Liver (tissue), 10 donors: ENCODE measurements at places on chromosomes 3 and 15. TPM values are rescaled to one million over a fixed set of nuclear protein-coding genes. Genes with fewer than 3 reads are reported as not detected.

Gene UPK1B
- 0.09 TPM for polyA plus RNA-seq

Gene DPPA2
- not detected for polyA plus RNA-seq

GRCh38 chr3:114624571-114625181 lies 330.8 kb downstream of the TIGIT start:
- DNase-seq = peak; percentile 36
- no peaks in the 10 kb centered on the region for H3K36me3 ChIP-seq
- no peak overlapping the region for H3K4me3 ChIP-seq
- H3K27ac ChIP-seq = peak overlapping the region; percentile 93
- no peaks in the 10 kb centered on the region for H3K27me3 ChIP-seq

DNA sequence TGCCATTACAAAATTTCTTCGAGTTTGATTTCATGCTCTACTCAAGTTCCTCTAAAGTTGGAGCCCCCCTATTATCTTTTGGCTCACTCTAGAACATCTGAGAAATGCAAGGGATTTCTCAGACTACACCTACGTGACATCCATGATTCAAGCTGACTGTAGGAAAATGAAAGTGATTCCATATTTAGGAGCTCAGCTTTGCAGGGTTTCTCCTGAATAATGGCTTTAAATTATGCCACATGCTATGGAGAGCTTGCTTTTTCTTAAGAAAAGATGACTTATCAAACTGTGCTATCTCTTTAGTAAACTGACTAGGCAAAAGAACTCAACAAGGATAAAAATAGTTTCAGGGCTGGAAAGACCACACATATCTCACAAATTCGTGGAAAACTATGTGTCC lies 292.1 kb downstream of the LSAMP start:
- no peaks in the 10 kb centered on the region for H3K4me1 ChIP-seq
- H3K4me3 ChIP-seq = no peak overlapping the region

GRCh38 chr3:187628169-187628568 lies 42.0 kb downstream of the SST start:
- no peak overlapping the region for H3K4me3 ChIP-seq
- H3K27me3 ChIP-seq = no peaks in the 10 kb centered on the region
- no peak for DNase-seq
- no peak overlapping the region for H3K27ac ChIP-seq

- no peaks in the 10 kb centered on the region for H3K36me3 ChIP-seq
- no peak overlapping the region for H3K27ac ChIP-seq
- no peak overlapping the region for H3K4me3 ChIP-seq
- peaks cover 1% of the 10 kb centered on the region for H3K4me1 ChIP-seq
- no peaks in the 10 kb centered on the region for H3K27me3 ChIP-seq
Measured at GRCh38 chr15:52440946-52441345, 87.7 kb downstream of the MYO5A start.

GRCh38 chr3:89032346-89033013 lies 74.9 kb upstream of the EPHA3 start:
- DNase-seq = no peak
- H3K36me3 ChIP-seq = no peaks in the 10 kb centered on the region
- H3K27me3 ChIP-seq = no peaks in the 10 kb centered on the region
- no peak overlapping the region for H3K27ac ChIP-seq
